ENCODE measurements at places on chromosomes 11 and 22. TPM values are rescaled to one million over a fixed set of nuclear protein-coding genes. Genes with fewer than 3 reads are reported as not detected.

DNA sequence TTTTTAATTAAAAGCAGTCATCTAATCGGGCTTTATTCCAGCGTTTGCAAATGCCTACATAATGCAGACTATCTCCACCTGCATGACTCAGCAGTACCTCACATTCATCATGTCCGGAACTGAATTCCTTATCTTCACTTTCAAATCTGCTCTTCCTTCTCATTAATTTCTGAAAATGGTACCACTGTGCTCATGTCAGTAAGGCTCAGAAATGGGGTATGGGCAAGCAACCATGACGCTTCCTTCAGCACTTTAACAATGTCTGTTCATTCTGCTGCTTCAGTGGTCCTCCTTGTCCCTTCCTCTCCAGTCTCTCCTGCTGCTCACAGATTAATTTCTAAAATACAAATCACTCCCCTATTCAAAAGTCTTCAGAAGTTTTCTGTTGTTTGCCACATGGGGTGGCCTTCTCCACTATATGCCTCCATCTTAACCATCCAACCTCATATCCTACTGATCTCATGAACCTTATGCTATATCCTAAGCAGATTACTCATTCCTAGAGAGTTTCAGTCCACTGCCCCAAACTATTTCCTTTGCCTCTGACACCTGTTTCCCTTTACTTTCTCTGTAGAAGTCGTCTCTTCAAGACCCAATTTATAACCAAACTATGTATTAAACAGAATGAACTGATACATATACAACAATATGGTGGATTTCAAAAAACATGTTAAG, 7.0 kb downstream of the GTF2H1 start:
- peaks cover 8% of the 10 kb centered on the region for H3K4me1 ChIP-seq
- peaks cover 2% of the 10 kb centered on the region for H3K36me3 ChIP-seq
- DNase-seq, result no peak
- H3K27me3 ChIP-seq, result no peaks in the 10 kb centered on the region
- H3K27ac ChIP-seq, result no peak overlapping the region
- H3K4me3 ChIP-seq, result no peak overlapping the region

GRCh38 chr11:56010716-56011115, 16.3 kb upstream of the OR5F1 start:
- no peak for DNase-seq
- H3K36me3 ChIP-seq, result no peaks in the 10 kb centered on the region
- H3K4me1 ChIP-seq, result no peaks in the 10 kb centered on the region

- peak; percentile 40 for DNase-seq
- H3K27ac ChIP-seq, result no peak overlapping the region
- no peaks in the 10 kb centered on the region for H3K4me1 ChIP-seq
These were observed 11.5 kb downstream of the NPTXR start for GRCh38 chr22:38832005-38832978.

GRCh38 chr22:26574001-26574723, 15.8 kb downstream of the TPST2 start:
- no peak overlapping the region for H3K27ac ChIP-seq
- H3K36me3 ChIP-seq, result no peaks in the 10 kb centered on the region
- H3K27me3 ChIP-seq, result no peaks in the 10 kb centered on the region
- H3K4me3 ChIP-seq, result no peak overlapping the region
- DNase-seq, result no peak
- H3K4me1 ChIP-seq, result no peaks in the 10 kb centered on the region

DNA sequence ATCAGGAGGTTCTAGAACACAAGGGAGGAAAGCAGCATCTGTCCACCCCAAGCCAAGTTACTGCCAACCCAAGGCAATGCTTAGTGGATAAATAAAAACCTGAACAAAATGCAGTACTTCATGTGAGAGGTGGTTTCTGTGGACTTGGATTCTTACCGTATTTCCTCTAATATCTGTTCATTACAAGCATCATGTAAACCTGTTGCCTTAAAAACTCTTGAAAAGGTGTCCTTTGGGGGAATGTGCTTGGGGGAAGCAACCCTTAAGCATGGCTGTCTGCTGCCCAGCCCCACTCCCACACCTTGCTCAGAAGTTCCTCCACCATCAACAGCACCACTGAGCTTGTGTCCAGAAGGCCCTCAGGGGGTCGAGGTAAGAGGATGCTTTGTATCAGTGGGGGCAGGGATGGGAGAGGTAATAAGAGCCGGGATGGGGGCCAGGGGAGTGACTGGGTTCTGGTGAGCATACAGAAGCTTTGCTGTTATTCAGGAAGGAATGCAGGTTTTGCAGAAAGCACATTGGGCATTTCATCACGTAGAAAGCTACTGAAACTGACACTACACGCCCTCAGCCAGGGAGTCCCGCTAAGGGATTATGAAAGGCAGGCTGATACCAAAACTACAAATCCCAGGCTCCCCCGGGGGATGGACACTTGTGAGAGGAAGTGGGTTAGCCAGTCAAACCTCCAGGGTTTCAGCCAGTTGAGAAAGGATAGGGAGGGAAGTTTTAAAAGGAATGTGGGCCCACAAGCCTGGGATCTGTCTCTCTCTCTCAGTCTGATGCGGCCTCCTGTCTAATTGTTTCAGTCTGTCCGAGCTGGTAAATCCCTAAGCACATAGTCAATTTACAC, 52.0 kb downstream of the KCNJ1 start:
- no peak for DNase-seq
- H3K27me3 ChIP-seq, result no peaks in the 10 kb centered on the region
- H3K27ac ChIP-seq, result no peak overlapping the region
- H3K4me3 ChIP-seq, result no peak overlapping the region
- no peaks in the 10 kb centered on the region for H3K36me3 ChIP-seq
- no peaks in the 10 kb centered on the region for H3K4me1 ChIP-seq

DNA sequence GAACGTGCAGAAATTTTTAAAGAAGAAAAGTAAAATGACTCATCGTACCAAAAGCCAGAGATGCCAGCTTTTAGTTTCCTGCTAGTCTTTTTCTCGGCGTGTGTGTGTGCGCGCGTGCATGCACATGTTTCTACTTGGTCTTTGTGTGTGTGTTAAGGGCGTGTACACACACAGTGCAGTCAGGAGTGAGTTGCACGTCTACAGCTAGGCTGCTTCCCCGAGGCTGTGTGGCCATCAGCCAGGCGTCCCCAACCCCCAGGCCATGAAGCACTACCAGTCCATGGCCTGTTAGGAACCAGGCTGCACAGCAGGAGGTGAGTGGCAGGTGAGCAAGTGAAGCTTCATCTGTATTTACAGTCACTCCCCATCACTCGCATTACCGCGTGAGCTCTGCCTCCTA, 36.4 kb downstream of the KCNQ1 start:
- no peaks in the 10 kb centered on the region for H3K36me3 ChIP-seq
- no peaks in the 10 kb centered on the region for H3K4me1 ChIP-seq
- no peaks in the 10 kb centered on the region for H3K27me3 ChIP-seq
- H3K4me3 ChIP-seq, result no peak overlapping the region
- no peak overlapping the region for H3K27ac ChIP-seq

DNA sequence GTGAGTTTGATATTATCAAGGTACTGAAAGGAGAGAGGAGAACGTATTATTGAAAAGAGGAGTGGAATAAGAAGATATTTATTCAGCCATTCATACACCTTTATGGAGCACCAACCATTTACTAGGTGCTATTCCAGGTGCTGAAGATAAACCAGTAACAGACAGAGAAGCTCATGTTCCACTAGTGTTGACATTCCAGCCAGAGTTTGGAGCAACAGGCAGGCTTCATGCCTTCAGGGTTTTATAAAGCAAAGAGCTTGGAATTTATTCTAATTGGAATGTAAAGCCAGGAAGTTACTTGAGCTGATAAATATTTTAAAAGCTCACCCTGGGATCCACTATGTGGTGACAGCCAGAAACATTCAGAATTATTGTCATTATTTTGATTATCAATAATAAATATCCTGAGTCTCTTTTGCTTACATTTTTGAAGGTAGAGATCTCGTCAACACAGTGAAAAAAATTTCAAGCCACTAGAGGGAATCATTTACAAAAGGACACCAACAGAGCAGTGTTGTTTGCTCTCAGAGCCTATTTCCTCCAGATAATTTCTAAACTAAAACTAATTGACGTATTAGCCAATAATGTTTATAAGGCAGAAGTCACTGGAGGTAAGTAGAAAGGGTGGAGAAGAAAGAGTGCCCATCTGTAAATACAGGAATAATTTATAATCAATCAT, 172.0 kb downstream of the KCNA4 start:
- no peaks in the 10 kb centered on the region for H3K27me3 ChIP-seq
- no peaks in the 10 kb centered on the region for H3K4me1 ChIP-seq
- DNase-seq, result no peak
- no peak overlapping the region for H3K27ac ChIP-seq

- no peaks in the 10 kb centered on the region for H3K27me3 ChIP-seq
- no peak overlapping the region for H3K4me3 ChIP-seq
- no peak overlapping the region for H3K27ac ChIP-seq
- DNase-seq, result peak; percentile 81
These were observed 54.8 kb downstream of the PTPRJ start for GRCh38 chr11:48034926-48035871.

GRCh38 chr11:76783294-76783895, at the start of gene TSKU:
Gene TSKU, plus strand, starts transcription at chr11:76783356. Its CDS starts 12,261 bp downstream, at chr11:76795617.
- DNase-seq, result no peak
- H3K27me3 ChIP-seq, result no peaks in the 10 kb centered on the region
- peak within 1 kb of the TSS; percentile 87 for H3K27ac ChIP-seq
- no peaks in the 10 kb centered on the region for H3K4me1 ChIP-seq
- H3K36me3 ChIP-seq, result no peaks in the 10 kb centered on the region

GRCh38 chr11:94583866-94584500, 16.8 kb downstream of the PIWIL4 start:
- H3K4me3 ChIP-seq, result no peak overlapping the region
- H3K27ac ChIP-seq, result no peak overlapping the region
- no peak for DNase-seq
- H3K27me3 ChIP-seq, result no peaks in the 10 kb centered on the region
- H3K4me1 ChIP-seq, result no peaks in the 10 kb centered on the region
- peaks cover 4% of the 10 kb centered on the region for H3K36me3 ChIP-seq

DNA sequence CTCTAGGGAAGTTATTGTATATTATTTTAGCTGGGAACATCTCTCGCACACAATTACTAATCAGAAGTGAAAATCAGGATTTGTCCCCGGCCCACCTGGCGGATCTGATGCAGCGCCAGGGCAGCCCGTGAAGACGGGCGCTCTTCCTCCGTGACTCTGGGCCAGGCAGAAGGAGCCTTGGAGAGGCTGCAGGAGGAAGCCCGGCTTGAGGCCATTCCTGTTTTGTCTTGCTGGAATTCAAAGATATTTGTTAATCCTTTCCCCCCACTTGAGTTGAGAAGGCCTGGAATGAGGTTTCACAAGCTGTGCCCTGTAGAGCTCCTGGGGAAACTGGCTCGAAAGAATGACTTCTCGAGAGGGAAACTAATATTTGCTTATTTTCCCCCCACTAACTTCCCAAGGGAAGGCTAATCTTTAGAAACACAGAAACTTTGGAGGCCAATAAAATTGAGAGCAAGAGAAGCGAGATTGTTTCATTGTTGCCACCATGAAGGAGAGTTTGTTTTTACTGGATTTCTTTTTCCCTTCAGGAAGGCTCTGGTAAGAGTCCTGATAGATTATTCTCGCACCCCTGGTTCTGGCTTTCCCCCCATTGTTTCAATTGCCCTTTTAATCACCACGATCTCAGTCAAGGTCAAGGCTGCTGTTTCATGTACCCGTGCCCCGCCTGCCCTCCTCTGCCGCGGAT, 92.8 kb upstream of the SEPTIN5 start:
- H3K36me3 ChIP-seq, result no peaks in the 10 kb centered on the region
- no peak overlapping the region for H3K27ac ChIP-seq
- H3K27me3 ChIP-seq, result no peaks in the 10 kb centered on the region
- no peak overlapping the region for H3K4me3 ChIP-seq

DNA sequence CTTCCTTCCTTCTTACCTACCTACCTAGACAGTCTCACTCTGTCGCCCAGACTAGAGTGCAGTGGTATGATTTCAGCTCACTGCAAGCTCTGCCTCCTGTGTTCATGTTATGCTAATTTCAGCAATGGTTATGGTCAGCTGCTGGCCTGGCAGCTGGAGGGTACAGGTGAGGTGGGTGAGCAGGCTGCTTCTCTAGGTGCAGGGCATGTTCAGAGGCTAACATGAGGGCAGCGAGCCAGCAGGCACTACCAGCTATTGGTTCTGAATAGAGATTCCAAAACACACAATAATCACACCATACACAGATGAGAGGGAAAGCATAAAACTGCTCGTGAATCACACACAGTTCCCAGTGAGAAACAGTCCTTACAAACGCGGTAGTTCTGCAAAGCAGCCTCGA, 48.7 kb upstream of the RFPL3 start:
- no peak overlapping the region for H3K4me3 ChIP-seq
- DNase-seq, result no peak
- no peak overlapping the region for H3K27ac ChIP-seq

GRCh38 chr11:1029051-1029450, 7.5 kb downstream of the MUC6 start:
- no peak overlapping the region for H3K27ac ChIP-seq
- no peaks in the 10 kb centered on the region for H3K36me3 ChIP-seq
- no peaks in the 10 kb centered on the region for H3K27me3 ChIP-seq

GRCh38 chr11:118634431-118635236, 27.2 kb downstream of the PHLDB1 start:
- no peaks in the 10 kb centered on the region for H3K27me3 ChIP-seq
- no peaks in the 10 kb centered on the region for H3K4me1 ChIP-seq
- H3K36me3 ChIP-seq, result peaks cover 3% of the 10 kb centered on the region
- no peak overlapping the region for H3K4me3 ChIP-seq

DNA sequence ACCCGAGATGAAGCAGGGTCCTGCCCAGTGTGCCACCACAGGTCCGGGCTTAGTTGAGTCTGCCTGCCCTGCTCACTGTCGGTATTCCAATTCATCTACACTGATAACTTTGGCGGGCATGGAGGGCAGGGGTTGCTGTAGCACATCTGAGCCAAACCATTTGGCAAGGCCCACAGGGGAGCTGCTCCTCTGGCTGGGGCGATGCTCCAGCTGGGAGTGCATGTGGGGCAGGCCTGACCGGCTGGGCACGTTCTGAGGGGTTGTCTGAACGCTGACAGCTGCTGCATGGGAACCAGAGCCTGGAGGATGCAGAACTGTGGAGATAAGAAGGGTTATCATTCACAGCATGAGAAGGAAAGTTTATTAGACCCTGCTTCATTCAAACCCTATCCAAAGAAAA, 40.4 kb downstream of the DRG1 start:
- no peaks in the 10 kb centered on the region for H3K27me3 ChIP-seq
- H3K4me3 ChIP-seq, result no peak overlapping the region
- H3K4me1 ChIP-seq, result no peaks in the 10 kb centered on the region
- peaks cover 8% of the 10 kb centered on the region for H3K36me3 ChIP-seq
- DNase-seq, result no peak

- H3K27ac ChIP-seq, result no peak overlapping the region
- no peaks in the 10 kb centered on the region for H3K27me3 ChIP-seq
- no peaks in the 10 kb centered on the region for H3K4me1 ChIP-seq
- no peaks in the 10 kb centered on the region for H3K36me3 ChIP-seq
These were observed 4.2 kb upstream of the UVRAG start for GRCh38 chr11:75810637-75811390.

DNA sequence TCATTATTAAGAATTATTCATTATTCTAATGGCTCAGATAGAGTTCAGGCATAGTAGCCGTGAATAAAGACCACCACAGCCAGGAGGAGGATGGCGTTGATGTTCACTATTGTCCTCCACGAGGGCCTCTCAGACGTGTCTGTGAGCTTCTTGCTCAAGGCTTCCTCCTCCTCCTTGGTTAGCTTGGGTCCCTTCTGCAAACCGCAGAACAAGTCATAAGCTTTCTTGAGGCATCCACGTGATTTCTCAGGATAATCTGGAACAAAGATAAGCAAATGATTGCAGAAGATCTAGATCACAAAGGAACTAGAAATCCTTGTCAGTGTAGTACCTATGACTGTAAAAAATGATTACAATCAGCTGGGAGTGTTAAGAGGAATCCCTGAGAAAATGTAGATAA, 13.6 kb upstream of the RFPL2 start:
- no peak overlapping the region for H3K4me3 ChIP-seq
- no peaks in the 10 kb centered on the region for H3K36me3 ChIP-seq
- no peaks in the 10 kb centered on the region for H3K27me3 ChIP-seq
- no peaks in the 10 kb centered on the region for H3K4me1 ChIP-seq

P2RY2 gene
- total RNA-seq, result 2.9 TPM

SLC6A5 gene
- not detected for total RNA-seq

KREMEN1 gene
- total RNA-seq, result 13.4 TPM

HTR3A gene
- total RNA-seq, result not detected

KCNQ1 gene
- 11.5 TPM for total RNA-seq

All from aorta (tissue), 5 donors.